ENCODE measurements at places on chromosomes 5 and 9.

DNA sequence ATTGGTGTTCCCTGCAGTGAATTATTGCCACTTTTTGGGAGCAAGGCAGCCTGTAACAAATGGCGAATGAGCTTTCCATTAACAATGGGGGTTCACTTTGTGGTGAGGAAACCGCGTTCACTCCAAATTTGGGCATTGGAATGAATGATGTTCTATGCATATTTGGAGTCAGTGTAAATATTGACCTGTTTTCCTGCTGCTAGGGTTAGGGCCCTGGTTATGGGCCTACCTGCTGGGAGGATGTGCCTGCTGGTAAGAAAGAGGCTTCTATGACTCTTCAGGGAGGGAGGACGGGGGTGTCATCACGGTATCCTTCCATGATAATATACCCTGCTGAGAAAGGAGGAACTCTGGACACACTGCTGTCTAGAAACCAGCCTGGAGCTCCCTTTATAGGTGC is 29.0 kb downstream of the C9orf50 start:
- DNase-seq = no peak

DNA sequence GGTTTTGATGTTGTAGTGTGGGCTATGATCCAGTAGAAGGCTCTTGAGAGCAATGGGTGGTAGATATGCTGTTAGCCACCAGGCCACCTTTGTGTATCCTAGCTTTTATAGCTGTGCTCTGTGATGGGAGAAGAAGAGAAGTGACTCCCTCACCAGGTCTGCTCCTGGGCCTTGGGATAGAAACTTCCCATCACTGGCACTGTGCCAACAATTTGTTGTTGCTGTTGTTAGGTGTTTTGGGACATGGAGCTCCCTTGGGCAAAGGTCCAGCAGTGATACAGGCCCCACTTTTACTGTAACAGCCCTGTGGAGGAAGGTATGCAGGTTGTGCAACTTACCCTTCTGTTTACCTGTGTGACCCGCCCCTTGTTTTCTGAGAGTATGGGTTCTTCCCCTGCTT is 570.9 kb upstream of the GRIN3A start:
- DNase-seq = no peak

GRCh38 chr5:112372543-112372942 is 46.5 kb downstream of the EPB41L4A start:
- DNase-seq = no peak

DNA sequence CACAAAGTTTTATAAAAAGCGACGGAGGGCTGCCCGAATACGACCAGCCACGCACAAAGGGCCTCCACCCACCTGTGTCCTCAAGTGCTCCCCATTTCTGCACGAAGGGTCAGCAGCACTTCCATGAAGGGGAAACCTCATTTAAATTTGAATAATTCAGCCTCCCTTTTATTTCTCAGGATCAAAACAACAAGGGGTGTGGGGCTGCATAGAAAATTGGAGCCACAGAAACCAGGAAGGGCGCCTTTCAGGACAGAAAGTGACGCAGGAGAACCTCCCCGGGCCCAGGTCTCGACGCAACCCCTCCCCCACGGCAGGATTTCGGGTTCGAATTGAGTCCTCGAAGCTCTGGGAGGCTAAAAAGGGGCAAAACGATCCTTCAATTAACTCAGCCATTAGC is 2.1 kb downstream of the NRARP start:
- DNase-seq = no peak

DNA sequence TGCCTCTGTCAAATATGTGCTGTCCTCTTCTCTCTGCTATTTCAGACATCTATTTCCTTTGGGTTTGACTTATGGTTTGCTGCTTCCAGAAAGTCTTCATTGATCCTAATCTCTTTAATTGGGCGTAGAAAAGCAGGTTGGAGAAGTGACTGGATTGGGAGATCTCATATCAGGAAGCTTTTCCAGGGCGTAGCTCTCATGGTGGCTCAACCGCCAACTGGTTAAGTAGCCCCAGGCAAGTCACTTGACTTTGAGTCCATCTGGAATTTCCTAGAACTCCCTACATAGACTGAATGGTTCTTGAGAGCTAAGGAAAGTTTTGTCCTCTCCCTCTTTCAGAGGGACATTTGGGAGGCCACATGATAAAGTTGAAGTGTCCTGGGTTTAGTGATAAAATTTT is 192.3 kb upstream of the GLRA1 start:
- DNase-seq = no peak

- DNase-seq = no peak
Observed at GRCh38 chr9:89544279-89544661, 46.4 kb upstream of the SEMA4D start.

DNA sequence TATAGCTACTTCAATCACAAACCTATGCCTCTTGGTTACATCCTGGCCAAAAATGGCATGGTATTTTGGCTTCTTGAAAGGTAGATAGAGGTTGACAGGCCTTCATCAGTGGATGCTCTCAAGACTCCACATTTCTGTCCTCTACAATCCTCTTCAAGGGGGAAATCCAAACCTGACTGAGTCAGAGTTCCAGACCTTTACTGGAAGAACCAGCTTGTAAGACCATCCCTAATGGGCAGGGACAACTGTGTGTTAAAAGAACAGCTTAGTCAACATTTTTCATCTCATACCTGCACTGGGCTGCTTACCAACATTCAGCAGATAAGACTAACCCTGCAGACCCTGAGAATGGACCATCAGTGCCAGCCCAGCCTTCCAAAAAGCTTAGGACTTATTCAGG is 155.7 kb downstream of the CDK5RAP2 start:
- no peak for DNase-seq

- no peak for DNase-seq
Observed at GRCh38 chr5:146766013-146766412, 112.5 kb downstream of the PPP2R2B start.

DNA sequence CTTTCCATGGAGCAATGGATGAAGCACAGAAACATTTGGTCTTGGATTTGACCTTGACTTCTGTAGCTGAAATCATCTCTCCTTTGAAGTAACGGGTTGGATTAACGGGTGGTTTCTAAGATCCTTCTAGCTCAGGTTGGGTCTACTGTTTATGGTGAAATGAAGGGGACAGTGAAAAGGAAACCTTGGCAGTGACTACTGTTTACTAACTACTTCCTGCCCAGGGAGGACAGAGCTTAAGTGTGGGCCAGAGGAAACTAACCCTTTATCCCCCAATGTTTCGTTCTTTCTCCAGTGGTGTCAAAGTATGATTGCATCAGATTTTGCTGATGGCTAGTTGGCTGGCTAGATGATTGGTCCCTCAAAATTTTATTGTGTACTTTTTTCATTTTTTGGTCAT is 22.2 kb downstream of the SKP2 start:
- no peak for DNase-seq

- DNase-seq = no peak
Observed at GRCh38 chr5:103919506-103919905, 356.9 kb upstream of the NUDT12 start.

DNA sequence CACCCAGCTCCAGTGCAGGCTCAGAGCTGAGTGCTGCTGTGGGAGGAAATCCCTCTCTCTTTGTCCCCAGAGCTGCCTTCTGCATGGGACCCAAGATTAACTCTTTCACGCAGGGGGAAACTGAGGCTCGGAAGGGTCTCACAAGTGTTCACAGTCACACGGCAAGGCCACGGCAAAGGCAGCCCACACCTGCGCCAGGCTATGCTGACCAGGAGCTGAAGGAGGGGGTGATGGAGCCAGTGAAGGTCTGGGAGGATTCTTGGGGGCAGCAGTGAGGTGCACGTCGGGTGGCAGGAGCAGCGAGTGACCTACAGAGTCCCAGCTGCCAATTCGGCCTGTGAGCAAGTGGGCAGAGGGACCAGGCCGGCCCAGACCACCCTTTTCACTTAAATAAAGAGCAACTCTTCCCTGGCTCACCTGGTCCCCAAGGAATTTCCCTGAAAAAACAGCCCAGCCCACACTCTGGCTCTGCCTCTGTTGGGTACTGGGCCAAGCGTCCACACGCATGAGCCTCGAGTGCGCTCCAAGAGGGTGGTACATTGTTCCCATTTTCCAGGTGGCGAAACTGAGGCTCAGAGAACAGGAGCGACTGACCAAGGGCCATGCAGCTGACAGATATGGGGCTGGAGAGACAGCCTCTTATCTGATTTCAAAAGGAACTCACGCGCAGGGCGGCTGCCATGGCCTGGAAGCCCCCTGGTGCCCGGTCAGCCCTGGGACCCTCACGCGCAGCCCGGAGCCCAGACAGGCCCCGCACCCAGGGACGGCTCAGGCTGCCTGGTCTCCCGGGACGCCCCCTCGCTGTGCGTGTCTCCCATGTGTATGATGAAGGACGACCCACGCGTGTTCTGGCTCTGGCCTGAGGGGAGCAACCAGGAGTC is 28.2 kb downstream of the SARDH start:
- DNase-seq = no peak

- DNase-seq = no peak
Observed at GRCh38 chr5:34998058-34998789, 49.5 kb downstream of the AGXT2 start.

DNA sequence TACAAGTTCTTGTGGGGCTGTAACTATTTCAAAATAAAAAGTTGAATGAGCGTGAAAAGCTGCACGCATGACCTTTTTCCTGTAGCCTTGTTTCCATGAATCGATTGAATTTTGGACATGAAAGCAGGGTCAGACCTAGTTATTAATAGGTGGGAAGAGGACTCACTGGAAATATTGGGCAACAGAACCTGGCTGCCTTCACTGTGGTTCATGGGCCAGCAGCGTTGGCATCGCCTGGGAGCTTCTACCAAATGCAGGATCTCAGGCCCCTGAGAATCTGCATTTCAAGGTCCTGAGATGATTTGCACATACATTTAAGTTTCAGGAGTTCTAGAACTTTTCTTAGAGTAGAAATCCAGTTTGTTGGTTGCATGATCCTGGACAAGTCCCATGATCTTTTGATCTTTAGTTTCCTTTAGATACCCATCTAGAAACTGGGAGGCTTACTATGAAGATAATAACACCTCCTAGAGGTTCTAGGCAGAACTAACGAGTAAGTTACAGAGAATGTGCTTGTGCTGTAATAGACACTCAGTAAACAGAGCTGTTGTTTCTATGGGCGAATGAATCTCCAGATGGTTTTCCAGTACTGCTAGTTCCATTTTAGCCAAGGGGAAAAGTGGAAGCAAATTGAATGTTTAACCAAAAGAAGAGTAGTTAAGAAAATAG is 12.4 kb downstream of the ANKRD33B start:
- DNase-seq = no peak

DNA sequence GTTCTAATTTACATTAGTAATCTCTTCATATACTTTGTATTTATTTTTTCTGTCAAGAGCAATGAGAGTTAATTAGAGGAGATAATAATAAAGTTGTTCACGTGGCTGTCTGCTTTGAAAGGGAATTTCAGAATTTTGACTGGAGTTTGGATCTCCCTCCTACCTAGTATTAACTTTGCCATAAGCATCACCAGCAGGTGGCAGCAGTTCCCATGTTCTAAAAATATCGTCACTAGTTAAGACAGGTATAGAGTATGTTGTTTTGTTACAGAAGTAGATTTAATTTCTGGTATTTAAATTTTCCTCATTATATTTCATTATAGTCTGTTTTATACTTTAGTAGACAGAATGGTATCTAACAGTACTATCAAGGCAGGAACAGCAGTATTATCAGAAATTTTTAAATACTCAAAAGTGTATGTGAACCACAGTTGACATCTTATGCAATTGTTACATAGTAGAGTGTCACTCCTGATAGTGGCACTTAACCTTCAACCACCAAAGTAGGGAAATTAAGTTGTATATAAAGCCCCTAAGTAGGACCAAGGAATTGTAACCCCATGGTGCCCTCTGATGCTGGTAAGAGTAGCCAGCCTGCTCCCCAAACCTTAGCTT is 20.4 kb downstream of the GNPDA1 start:
- DNase-seq = peak; percentile 83
